ENCODE measurements at places on chromosomes 4 and X.

DNA sequence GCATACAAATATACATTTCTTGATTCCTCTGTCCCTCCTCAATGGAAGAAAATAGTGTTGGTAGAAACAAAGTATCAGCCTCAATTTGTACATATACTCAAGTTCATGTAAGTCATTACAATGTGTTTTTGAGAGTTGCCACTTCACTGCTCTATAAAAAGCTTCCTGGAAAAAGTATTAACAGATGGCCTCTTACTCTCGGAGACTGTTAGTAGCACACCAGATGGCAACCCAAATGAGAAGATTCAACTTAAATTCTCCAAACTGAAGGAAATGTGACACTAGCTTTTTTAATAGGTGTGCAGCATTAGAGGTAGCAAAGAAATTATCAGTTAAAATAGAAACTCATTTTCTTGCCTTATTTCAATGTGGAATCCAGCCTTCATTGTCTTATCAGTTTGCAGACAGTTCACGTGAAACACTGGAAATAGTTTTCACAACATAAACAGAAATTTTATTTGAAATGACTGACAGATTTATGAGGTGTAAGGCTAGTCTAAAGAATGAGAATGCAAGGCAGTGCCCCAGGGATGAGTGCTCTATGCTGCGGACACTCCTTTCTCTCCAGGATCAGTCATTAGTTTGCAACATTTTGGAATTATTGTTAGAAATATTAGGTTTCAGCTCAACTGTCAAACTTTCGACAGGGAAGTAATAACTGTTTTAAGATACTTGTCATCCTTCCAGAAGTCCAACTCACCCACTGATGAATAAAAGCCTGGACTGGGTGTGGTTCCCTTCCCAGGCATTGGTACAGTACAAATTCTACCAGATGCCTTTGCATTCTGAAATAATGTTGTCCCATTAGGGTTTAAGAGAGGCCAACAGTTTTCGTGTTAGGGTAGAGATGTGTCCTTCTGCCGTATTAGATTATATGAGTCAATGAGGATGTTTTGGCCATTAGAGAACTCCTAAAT, 50.9 kb downstream of the IDS start:
- DNase-seq = peak; percentile 82

- DNase-seq = no peak
Observed at GRCh38 chrX:106177106-106177981, 9.2 kb downstream of the PWWP3B start.

- DNase-seq = no peak
Observed at GRCh38 chr4:169407217-169407845, 136.6 kb upstream of the SH3RF1 start.

- DNase-seq = no peak
Observed at GRCh38 chr4:150769845-150770244, 187.9 kb downstream of the MAB21L2 start.

GRCh38 chr4:180448306-180448705, 1794.9 kb upstream of the TENM3 start:
- no peak for DNase-seq

- DNase-seq = peak; percentile 9
Observed at GRCh38 chrX:37825215-37825842, 22.0 kb downstream of the DYNLT3 start.

DNA sequence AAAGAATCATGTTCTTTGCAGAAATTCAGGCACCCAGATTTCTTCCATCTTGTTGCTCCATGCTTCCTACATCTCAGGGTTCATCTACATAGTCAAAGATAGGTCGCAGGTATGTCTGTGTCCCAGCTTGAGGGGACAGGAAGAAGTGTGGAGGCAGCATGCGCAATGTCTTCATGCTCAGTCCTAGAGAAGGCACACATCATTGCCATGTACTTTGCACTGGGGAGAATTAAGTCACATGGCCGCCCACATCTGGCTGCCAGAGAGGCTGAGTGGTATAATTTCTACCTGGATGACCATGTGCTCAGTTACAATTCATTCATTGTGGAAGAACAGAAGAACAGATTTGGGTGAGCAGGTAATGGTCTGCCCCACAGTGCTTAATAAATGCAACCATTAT, 54.1 kb downstream of the GAB1 start:
- no peak for DNase-seq

- DNase-seq = peak; percentile 29
Observed at GRCh38 chr4:95095348-95095974, 337.7 kb downstream of the BMPR1B start.

GRCh38 chr4:15237648-15238230, 190.1 kb upstream of the C1QTNF7 start:
- no peak for DNase-seq

- no peak for DNase-seq
Observed at GRCh38 chr4:16914208-16914607, 15.8 kb upstream of the LDB2 start.

GRCh38 chrX:41350976-41351569, 17.1 kb downstream of the DDX3X start:
- DNase-seq = peak; percentile 13

- DNase-seq = no peak
Observed at GRCh38 chr4:153160821-153161220, 43.4 kb upstream of the TRIM2 start.

- DNase-seq = no peak
Observed at GRCh38 chr4:176492646-176493302, 173.0 kb downstream of the SPCS3 start.

DNA sequence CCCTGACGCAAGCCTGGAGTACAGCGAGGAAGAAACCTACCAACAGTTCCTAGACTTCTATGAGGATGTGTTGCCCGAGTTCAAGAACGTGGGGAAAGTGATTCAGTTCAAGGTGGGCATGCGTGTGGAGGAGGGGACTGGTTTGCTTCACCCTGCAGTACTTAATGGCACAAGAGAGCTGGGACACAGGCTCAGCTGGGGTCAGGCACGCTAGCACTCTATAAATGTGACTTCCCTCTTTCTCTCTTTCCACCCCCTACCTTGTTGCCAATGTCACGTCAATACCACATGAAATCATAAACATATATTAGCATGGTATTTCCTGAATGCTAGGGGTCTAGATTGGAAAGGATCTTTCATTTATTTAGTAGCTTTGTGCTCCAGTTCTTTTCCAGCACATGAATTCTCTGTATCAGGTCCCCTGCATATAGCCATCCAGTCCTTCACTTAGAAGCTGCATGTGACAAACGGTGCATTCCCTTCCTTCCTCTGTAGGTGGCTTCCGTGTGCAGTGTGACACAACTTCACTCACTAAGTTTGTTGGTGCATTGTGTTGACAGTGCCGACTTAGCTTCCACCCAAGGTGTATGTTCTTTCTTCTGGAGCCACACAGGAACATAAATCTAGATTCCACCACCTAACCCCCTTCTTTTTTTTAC, 25.6 kb downstream of the ZRSR2 start:
- DNase-seq = no peak

GRCh38 chr4:164488114-164488513, 265.8 kb upstream of the SMIM31 start:
- no peak for DNase-seq

GRCh38 chr4:141238186-141238585, 17.5 kb downstream of the ZNF330 start:
- no peak for DNase-seq

DNA sequence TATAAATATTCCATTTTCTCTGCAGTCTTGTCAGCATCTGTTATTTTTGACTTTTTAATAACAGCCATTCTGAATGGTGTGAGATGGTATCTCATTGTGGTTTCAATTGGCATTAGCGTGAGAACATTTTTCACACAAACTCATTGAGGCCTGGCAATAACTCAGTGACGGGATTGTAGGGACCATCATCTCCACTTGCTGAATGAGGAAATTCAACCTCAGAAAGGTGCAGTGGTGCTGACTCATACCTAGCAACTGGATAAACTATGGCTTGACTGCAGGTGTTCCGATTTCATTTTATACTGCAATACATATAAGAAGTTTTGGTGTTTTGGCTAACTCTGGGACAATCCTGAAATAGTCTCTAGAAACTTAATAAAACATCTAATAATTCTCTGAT, 88.3 kb upstream of the DDIT4L start:
- DNase-seq = no peak

- DNase-seq = no peak
Observed at GRCh38 chr4:141587897-141588296, 48.5 kb upstream of the IL15 start.

GRCh38 chrX:70117738-70118137, 15.5 kb upstream of the IGBP1 start:
- no peak for DNase-seq

DNA sequence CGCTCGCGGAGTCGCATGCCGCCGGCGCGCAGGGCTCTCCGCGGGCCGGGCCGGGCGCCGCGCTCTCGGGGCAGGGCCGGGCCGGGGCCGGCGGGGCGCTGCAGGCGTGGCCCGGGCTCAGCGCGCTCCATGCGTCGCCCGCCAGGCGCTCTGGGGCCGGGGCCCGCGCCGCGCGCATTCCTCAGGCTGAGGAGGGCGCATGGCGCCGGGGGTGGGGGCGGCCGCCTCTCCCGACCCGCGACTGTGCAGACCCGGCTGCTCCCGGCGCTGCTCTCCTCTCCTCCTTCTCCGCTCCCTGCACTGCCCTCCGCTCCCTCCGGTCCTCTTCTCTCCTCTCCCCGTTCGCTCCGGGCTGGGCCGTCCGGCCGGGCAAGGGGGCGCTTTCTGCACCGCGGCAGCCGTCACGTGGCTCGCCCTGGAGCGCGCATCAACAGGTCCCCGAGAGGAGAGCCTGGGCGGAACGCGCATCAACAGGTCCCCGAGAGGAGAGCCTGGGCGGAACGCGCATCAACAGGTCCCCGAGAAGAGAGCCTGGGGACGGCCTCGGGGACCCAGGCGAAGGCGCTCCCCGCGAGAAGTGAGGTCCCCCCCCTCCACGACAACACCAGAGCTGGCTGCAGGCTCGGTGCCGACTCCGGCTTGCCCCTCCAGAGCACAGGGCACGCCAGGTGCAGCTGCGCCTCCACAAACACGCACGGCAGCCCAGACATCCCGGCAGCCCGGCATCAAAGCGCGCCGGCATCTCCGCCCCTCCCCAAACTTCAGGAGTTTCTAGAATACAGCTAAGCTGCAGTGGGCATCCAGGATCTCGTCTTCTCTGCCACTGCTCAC, 12.9 kb downstream of the PPP2R3B start:
- no peak for DNase-seq

- DNase-seq = no peak
Observed at GRCh38 chr4:124737619-124738018, 25.1 kb upstream of the ANKRD50 start.

- DNase-seq = no peak
Observed at GRCh38 chrX:37871626-37872302, 24.4 kb upstream of the DYNLT3 start.

GRCh38 chrX:17390419-17390850, 15.4 kb downstream of the NHS start:
- no peak for DNase-seq

DNA sequence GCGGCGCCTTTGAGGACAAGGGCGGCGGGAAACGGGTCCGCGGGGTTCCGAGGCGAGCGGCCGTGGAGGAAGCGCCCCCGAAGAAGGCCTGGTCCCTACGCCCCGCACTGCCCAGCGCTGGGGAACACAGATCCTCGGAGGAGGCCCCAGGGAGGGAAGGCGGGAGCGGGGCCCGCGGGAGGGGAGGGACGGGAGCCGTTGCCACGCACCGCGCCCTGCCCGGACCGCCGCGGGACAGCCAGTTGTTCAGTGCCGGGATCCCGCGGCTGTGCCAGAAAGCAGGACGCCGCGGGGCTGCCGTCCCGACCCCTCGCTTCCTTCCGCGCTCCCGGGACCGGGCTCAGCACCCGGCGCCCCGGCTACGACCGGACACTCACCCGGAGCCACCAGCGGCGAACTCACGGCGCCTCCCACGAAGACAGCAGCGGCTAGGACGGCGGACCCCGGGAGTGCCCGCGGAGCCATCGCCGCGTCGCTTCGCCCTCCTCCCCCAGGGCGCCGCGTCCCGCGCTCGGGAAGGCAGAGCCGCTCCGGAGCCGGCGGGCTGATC, 278 bp downstream of the RELL1 start:
- DNase-seq = no peak

DNA sequence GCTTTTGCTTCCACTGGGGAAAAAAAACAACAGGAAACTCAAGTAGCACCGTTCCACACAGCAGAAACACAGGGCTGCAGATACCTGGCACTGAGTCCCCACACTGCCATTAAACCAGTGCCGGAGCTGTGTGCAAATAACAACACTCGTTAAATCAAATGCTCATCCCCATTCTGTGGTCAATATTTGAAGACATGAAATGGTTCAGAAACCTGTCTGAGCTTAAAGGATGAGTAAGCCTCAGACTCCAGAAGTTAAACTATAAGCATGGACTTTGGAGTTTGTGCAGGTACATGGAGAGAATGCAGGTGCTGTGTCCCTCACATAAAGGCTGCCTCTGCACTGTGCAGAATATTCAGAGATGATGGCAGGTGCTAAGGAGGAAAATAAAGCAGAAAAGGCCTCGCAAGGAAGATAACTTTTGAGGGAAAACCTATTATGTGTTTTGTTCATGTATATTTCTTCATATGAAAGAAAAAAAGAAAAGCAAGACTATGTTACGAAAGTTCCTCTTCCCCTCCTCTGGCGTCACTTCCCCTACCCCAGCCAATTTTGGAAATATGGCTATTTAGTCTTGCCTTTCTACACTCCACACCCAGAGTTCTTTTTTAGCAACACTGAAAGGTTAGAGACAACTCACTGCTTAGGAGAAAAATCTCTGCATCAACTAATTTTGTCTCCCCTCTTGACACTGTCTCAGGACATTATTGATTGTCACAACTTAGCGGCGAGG, 4.6 kb downstream of the MPP1 start:
- DNase-seq = no peak

Data from NCI-H2171 treated with DMSO at 0.1 percent for 48 hours (cell line).